Stimulated activated effector memory CD8-positive, alpha-beta T cell treated with anti-CD3 and anti-CD28 coated beads, Interleukin-12 subunit alpha, Interleukin-12 subunit beta, amount 100 ng/mL, for 72 hours (primary cell): ENCODE measurements at places on chromosomes 13 and 19.

DNA sequence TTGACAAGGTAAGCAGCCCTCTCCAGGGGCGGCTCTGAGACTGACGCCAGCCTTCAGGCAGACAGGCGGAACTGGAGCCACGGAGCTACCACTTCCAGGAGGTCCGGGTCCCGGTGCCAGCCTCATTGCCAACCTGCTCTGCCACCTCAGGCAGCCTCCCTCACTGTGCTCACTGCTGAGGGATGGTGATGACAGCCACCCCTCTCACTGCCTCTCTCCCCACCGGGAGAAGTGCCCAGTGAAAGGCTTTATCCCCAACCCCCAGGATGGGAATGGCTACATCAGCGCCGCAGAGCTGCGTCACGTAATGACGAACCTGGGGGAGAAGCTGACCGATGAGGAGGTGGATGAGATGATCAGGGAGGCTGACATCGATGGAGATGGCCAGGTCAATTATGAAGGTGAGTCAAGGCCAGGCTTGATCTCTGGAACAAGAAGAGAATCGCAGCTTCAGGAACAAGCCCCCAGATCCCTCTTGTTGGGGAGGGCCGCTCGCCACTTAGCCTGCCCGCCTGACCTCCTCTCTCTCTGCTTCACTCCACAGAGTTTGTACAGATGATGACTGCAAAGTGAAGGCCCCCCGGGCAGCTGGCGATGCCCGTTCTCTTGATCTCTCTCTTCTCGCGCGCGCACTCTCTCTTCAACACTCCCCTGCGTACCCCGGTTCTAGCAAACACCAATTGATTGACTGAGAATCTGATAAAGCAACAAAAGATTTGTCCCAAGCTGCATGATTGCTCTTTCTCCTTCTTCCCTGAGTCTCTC is 7.6 kb downstream of the CALM3 start:
- no peak for DNase-seq

GRCh38 chr13:18949970-18950369 is 231.7 kb downstream of the TUBA3C start:
- no peak for DNase-seq

- DNase-seq = no peak
These were observed 186.5 kb downstream of the NHLRC3 start for GRCh38 chr13:39224671-39225240.

DNA sequence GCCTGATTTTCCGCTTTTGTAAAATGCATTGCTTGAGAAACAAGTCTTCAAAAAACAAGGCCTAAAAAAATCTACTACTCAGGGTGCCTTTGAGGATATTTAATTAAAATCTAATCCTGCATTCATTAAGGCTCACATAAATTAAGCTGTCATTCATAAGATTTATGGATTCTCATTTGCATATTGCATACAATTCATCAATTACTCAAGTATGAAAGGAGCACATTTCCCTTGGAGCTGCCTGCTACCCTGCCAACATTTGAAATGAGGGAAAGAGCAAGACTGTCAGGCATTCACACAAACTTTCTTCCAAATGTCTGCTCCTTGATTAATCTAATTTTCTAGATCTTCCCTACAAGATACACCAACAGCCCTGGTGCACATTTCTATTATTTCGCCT is 140.0 kb downstream of the DACH1 start:
- no peak for DNase-seq

GRCh38 chr13:43512221-43512620 is 274.6 kb downstream of the ENOX1 start:
- DNase-seq = no peak

- DNase-seq = peak; percentile 97
These were observed 14.1 kb upstream of the TNFSF9 start for GRCh38 chr19:6516659-6517291.

GRCh38 chr19:45275370-45275971 is 24.4 kb downstream of the MARK4 start:
- DNase-seq = no peak

DNA sequence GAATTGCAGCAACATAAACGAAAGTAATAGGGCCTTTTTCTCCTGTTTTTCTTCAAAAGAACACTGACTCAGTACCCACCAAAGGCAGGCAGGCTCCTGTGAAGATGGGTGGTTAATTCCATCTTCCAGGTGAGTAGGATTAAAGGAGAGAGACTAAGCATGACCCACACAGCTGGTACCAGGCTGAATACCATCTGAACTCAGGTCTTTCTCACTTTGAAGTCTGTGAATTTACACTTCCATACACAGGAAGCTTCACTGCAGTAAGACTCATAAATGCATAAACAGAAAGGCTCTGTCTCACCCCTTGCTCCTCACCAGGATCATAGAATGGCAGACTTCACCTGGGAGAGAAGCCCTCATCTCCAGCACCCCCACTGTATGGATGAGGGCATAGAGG is 194.6 kb downstream of the KLF12 start:
- DNase-seq = no peak

- no peak for DNase-seq
These were observed 105.2 kb upstream of the SPACA7 start for GRCh38 chr13:112270951-112271350.

DNA sequence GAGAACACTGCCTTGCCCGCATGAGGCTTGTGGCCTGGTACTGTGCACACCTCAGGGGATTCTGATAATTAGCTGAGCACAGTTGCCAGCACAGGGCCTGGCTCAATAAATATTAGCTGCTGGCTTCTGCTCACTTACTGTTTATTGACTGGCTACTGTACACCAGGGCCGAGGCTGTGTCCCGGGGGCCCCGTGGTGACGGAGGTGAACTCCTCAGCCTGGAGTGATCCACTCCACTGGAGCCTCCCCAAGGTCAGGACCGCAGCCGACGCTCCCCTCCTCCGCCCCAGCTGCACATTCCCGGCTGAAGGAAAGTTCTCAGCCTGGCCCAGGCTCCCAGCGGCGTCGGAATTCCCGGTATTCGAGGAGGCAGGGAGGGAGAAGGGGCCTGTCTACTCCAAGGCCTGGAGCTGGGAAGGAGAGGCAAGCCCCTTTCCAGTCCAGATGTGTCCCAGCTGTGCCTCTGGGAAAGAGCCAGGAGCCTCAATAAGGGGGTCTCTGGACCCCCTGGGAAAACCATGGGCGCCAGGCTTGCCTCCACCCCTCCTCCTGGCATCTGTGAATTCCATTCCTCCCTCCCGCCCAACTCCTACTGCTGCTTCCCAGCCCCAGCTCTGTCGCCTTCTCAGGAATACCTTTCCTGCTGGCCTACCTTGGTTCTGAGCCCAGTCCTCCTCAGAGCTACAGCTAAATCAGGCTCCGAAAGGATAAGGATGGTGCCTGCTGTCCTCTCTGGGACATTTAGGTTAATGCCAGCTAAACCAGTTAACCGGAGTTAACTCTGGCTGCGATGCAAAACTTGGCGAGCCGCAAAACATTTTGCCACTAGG is 7.3 kb downstream of the RPS16 start:
- DNase-seq = no peak

DNA sequence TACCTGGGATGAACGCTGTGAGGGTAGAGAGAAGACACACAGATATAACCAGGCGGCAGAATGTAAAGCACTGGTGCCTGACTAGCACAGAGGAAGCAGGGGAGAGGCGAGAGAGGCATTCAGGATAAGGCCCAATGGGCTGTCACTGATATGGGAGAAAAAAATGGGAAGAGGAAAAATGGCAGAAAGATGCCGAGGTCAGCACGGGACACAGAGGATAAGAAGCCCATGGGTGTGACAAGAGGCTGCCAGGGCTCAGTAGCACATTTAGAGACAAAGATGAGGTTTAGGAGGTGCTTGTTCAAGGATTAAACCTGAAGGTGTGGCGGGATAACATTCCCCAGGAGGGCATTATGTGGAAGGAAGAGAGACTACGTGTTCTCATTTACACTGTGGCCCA is 5.6 kb downstream of the SMG9 start:
- no peak for DNase-seq

- no peak for DNase-seq
These were observed 406.9 kb downstream of the LIG4 start for GRCh38 chr13:107808389-107808788.

- no peak for DNase-seq
These were observed 1189.2 kb downstream of the EFNB2 start for GRCh38 chr13:105346141-105346775.

GRCh38 chr13:23986619-23987018 is 89.3 kb upstream of the C1QTNF9B start:
- no peak for DNase-seq

DNA sequence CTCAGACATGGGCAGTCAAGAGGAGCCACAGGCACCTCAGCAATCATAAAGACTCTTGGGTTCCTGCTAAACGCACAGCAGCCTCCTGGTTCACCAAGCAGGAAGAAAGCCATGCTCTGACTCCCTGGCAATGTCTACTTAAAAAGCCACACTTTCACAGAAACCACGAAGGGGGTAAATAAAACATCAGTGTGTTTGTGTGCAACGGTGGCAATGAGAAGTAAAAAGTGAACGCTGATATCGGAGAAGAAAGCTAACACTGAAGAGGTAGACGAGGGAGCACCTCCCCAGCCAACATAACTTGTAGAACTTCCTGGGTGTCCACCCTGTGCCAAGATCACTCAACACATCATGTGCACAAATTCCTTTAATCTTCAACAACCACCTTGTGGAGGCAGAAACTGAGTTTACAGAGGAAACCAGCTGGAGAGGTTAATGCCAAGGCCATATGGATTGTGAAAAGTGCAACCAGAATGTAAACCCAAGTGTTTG is 30.2 kb downstream of the HSPH1 start:
- DNase-seq = peak; percentile 32
